ENCODE measurements at places on chromosomes 13 and 19.

DNA sequence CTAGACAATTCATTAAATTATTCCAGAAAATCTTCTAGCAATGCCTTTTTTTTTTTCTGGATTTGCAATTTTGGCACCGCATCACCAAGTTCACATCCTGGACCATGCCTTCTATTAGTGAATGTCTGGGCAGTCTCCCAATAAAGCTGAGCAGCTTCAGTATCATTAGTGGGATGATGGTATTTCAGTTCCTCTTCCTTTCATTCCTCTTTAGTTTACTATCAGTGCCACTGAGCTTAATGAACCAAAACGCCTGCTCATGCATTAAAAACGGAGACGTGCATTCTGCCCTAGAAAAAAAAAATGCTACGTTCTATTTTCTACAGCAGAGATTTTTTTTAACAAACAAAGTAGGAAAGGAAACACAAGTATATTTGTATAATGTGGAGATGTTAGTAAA is 343.0 kb downstream of the PCDH9 start:
- no peak for DNase-seq

- peak; percentile 44 for DNase-seq
Observed at GRCh38 chr19:54137699-54138488, at the start of gene CNOT3. Gene CNOT3 (plus strand): TSS chr19:54137762. CDS start chr19:54142979, 5,217 bp downstream.

- DNase-seq, result no peak
Observed at GRCh38 chr19:11554160-11554559, 4.9 kb downstream of the ELOF1 start.

GRCh38 chr19:41799444-41800000 is 3.1 kb downstream of the CEACAM3 start:
- DNase-seq, result no peak

DNA sequence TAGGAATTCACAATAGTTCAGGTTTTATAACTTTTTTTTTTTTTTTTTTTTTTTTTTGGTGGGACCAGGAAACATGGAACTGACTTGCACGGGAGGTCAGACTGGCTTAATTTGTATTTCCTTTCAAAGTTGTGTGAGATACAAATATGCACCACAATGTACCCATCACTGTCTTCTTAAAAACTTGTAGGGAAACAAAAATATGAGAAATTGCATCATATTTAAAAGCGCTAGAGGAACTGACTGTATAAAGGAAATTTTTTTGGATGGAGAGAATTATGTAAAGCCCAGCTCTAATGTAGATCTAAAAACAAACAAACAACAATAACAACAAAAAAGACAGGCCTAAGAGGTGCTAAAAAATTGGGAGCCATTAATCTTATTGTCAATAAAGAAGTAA is 246.5 kb downstream of the DCT start:
- DNase-seq, result no peak

DNA sequence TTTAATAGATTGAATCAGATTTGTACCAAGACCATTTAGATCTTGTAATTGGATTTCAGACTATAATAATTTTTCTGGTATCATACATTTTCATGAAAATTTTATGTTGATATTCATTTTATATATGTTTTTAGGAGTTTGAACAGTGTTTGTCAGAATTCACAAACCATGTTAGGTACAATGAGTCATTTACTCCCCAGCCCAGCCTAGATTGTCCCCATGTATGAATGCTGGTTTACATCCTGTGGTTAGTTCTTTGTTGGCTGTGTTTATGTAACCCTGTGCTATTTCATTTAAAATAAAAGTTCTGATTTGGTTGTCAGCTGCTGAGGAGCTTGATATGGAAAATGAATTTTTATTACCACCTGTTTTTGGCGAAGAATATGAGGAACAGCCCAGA is 96.7 kb downstream of the GJA3 start:
- no peak for DNase-seq

GRCh38 chr19:37988758-37989635 is 82.0 kb downstream of the SIPA1L3 start:
- no peak for DNase-seq

GRCh38 chr19:52635786-52636570 is 2.2 kb downstream of the ZNF83 start:
- DNase-seq, result no peak

- no peak for DNase-seq
Observed at GRCh38 chr19:50268041-50268440, 61.1 kb downstream of the KCNC3 start.

DNA sequence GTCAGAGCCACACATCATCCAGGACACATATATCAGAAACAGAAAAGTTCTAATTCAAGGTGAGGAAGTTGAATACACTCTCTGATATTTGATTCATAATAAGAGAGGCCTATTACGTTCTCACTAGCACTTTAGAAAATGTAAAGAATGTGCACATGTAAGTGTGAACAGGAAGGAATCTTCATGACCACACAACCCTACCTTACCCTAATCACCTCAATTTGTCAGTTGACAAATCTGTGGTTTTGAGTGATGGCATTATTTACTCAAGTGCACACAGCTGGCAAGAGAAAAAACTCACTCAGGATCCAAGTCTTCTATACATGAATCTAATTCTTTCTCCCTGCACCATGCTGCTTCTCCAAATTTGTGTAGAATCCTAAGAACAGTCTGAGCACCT is 445.8 kb downstream of the SUCLA2 start:
- no peak for DNase-seq
